ENCODE measurements at places on chromosomes 1 and 21.
A peak's percentile ranks its signal among the peaks of the same experiment; 100 is the strongest.

- no peak for DNase-seq
Measured at GRCh38 chr1:18554597-18554996, 73.9 kb downstream of the KLHDC7A start.

GRCh38 chr1:62707744-62708120 is 19.5 kb upstream of the DOCK7 start:
- no peak for DNase-seq

GRCh38 chr1:54413295-54413694 is 7.1 kb upstream of the SSBP3 start:
- DNase-seq: no peak

GRCh38 chr21:18715606-18716005 is 312.0 kb upstream of the TMPRSS15 start:
- no peak for DNase-seq

DNA sequence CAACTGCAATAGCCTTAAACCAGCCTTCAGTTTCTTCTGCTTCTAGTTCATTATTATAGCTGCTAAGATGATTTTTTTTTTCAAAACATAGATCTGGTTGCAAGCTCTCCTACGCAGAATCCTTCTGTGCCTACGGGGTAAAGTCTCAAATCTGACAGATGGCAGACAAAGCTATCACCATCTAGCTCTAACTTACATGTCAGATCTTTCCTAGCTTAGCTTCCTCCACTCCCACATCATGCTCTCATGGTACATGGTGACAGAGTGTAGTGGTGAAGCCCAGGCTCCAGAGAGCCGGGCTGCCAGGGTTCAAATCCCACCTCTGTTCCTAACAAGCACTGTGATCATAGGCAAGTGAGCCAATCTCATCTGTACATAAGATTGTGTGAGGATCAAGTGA is 24.2 kb upstream of the GUCA2B start:
- DNase-seq: no peak

- peak; percentile 72 for DNase-seq
Measured at GRCh38 chr21:46082963-46083790, 14.7 kb upstream of the COL6A2 start.

- no peak for DNase-seq
Measured at GRCh38 chr1:194347200-194347599, 1160.8 kb upstream of the B3GALT2 start.

- no peak for DNase-seq
Measured at GRCh38 chr1:42231253-42231652, 66.7 kb upstream of the GUCA2A start.

DNA sequence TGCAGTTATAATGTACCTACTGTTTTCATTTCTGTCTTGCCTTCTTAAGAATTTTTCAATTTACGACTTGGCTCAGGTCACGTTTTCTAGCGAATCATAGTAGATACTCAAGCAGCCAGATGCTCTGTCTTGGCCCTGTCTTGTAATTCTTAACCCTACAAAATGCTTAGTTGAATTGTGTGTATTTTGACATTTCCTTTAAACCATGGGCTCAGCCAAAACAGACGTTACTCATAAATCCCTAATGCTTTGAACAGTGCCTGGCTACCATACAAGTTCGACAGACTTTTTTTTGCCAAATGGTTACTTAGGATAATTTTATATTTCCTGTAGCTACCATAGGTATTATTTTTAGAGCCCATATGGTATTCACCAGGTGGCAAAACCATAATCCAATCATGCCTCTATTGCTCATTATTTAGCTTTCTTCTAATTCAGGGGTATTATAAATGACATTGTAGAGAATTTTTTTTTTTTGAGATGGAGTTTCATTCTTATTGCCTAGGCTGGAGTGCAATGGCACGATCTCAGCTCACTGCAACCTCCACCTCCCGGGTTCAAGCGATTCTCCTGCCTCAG is 54.3 kb downstream of the KCNK1 start:
- DNase-seq: no peak

GRCh38 chr1:162904579-162904978 is 43.6 kb upstream of the CCDC190 start:
- DNase-seq: no peak

DNA sequence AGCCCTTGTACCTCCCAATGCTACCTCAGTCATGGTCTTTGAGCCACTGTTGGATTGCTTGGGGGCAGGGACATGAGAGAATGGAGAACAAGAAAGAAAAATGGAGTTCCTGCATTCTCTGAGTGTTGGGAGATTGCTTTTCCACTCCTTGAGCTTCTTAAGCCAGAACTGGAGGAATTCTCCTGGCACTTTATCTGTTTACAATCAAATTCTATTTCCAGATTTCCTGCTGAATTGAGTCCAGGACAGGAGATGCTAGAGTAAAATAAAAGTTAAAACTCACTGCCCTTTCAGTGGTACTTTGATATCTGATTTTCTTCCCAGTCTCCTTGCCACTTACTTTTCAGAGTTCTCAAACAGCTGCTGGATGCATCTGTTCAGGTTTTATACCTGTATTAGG is 24.4 kb upstream of the DEPDC1 start:
- DNase-seq: no peak

DNA sequence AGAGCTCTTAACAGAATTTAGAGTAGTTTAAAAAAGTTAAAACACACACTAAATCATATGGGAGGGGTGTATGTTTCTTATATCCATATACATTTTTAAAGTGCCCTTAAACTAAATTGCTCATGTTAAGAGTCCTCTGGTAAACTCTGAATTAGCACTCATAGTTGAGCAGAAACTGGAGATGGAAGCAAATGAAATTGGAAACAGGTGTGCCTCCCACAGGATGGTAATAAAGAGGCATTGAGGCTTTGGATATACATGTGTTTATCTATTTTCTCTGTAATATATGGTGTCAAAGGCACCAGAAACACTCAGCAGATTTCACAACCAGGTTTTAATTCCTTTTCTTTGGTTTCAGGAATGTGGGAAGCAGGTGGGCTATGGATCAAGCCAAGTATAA is 188.6 kb downstream of the HS2ST1 start:
- no peak for DNase-seq

- DNase-seq: no peak
Measured at GRCh38 chr21:42746240-42746592, 92.8 kb downstream of the PDE9A start.

- no peak for DNase-seq
Measured at GRCh38 chr1:98019747-98020146, 98.9 kb upstream of the DPYD start.

DNA sequence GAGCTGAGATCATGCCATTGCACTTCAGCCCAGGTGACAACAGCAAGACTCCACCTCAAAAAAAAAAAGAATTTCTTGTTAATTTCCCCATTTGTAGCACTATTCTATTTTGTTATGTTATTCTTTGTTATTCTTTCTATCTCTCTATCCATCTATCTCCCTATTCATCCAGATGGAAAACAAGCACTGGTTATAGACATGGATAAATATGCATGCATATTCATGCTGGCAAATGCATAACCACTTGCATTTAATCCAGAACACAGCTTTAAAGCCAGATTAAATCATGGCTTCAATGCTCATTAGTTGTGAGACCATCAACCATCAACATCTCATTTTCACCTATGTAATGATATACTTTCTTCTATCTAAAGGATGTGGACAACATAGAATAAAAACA is 21.5 kb upstream of the KLHL20 start:
- DNase-seq: no peak

GRCh38 chr1:229169399-229169798 is 101.5 kb upstream of the RAB4A start:
- no peak for DNase-seq

- no peak for DNase-seq
Measured at GRCh38 chr1:25208561-25209222, 23.6 kb downstream of the SYF2 start.

- peak; percentile 73 for DNase-seq
Measured at GRCh38 chr1:45246760-45247159, 40.4 kb upstream of the ZSWIM5 start.

DNA sequence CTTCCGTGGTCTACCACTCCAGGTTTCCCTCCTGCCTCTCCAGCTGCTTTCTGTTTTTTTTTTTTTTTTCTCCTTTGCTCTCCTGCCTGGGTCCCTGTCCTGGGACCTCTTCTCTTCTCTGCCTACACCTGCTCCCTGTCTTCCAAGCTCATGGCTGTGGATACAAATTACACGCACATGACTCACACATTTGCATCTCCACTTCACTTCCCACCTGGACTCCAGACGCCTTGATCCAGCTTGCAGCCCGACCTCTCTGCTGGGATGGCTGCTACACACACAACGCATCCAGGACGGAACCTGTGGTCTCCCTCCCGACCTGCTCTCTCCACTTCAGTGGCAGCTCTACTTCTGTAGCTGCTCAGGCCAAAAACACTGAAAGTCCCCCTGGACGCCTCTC is 44.4 kb upstream of the B3GALT5 start:
- DNase-seq: no peak

DNA sequence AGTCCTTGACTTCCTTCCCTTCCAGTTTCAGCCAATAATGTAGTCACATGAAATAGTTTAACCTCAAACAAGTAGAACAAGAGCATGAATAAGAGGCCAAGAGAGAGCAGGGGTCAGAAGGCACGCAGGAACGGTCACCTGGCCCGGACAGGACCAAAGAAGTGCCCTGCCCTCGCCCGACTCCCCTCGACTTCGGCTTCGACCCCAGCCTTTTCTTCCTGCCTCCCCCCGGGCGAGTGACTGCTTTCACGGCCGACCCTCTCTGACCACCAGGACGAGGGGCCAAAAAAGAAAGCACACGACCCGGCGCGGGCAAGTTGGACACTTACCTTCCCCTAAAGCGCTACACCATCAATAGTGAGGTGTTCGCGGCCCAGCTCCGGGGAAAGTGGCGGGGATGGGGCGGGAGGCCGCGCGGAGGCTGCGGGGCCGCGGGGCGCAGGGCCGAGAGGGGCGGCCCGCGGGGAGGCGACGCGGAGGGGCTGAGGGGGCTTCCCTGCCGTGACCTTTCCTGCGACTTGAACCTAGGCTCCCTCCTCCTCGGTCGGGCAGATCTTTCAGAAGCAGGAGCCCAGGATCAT is 519 bp downstream of the RERE start:
- DNase-seq: no peak

DNA sequence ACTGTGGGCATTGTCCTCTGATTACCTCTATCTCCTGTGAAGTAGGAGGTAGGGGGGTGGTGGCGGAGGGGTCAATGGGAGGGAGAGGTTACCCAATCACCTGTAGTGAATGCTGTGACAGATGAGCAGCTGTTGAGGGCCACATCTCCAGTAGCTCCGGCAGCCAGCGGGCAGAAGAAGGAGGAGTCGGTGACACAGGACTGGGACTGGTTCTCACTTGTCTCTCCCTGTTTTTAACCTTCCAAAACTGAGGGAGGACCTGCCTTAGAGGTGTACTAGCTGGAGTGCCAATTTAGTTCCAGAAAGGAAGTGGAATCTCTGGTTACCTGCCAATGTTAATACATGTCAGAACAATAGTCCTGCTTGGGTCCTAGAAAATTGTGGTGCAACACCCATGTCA is 56.2 kb upstream of the ENAH start:
- DNase-seq: no peak

DNA sequence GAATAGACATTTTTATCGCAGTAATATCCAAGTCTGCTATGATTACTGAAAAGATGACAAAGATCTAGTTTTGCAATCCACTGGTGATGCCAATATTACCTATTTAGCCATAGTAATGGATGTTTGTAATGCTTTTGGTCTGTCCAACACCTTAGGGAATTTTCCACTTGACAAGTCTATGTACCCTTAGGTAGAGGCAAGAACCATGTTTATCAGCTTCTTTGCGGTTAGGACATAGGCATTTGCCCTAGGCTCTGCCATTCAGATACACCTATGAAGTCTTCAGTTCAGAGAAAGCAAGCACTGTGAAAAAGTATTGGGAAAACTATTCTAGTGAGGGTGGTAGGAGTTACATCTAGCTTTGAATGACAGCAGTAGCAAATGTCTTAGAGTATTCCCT is 40.2 kb upstream of the SLC35D1 start:
- DNase-seq: no peak

DNA sequence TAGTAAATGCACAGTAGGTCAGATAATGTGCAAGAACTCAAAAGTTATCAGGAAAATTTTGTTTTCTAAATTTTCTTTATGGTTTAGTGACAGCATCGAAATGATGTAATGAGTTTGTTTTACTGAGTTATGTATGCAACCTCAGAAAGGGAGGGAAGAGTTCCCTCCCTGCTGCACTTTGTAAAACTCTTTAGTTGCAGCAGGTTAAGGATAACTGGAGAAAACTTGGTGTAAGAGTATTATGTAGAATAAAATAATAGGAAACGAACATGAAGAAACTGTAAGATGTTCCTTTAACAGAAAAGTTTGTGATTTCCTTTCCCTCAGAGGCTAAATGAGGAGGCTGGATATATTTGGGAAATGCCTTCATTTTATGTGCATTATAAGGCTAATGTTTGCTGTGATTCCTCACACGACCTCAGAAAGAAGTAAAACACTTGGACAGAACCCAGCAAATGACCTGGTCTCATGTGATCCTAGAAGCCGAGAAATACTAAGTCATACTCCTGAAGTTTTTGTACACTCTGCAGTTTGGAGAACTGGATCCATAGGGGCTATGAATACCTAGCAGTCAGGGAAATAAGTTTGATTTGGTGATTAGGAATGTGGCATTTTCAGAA is 35.4 kb downstream of the ADGRL2 start:
- no peak for DNase-seq

- no peak for DNase-seq
Measured at GRCh38 chr1:79845936-79846335, 839.4 kb upstream of the ADGRL4 start.

GRCh38 chr1:209029737-209030136 is 553.8 kb upstream of the CAMK1G start:
- no peak for DNase-seq

DNA sequence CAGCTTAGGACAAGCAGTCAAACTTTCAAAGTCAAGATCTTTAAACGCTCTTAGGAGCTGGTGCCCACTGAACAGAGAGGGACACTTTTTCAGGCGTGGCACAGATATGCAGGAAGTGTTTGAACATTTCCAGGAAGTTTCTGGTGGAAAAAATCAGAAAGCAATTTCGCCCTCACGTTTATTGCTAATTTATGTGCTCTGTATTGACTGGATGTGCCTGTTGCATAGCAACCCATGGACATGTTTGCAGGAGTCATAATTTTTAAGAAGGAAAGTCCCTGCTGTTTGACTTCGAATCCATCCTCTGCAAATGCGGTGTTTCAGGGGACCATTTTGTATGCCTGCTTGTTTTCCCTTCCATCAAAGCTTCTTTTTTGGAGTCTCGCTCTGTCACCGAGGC is 239.9 kb upstream of the IRF2BP2 start:
- no peak for DNase-seq

DNA sequence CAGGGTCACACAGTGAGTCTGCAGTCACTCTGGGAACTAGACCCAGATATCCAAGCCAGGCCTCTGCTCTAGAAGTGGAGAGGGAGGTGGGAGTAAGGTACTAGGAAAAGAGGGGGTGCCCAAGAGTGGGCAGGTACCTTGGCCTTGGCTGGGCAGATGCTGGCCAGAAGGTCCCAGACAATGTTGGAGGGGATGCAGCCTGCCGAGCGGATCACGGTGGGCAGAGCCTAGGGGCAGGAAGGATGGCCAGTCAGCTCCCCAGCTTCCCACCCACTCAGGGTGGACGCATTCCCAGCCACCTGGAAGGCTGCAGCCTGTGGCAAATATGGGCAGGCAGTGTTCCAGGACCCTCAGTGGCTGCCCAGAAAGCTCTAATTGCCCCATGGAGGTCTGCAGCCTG is 23.3 kb downstream of the SPOCD1 start:
- DNase-seq: no peak

All from AG09309 (cell line).